Caco-2 (cell line): ENCODE measurements at places on chromosomes 1 and 21.

DNA sequence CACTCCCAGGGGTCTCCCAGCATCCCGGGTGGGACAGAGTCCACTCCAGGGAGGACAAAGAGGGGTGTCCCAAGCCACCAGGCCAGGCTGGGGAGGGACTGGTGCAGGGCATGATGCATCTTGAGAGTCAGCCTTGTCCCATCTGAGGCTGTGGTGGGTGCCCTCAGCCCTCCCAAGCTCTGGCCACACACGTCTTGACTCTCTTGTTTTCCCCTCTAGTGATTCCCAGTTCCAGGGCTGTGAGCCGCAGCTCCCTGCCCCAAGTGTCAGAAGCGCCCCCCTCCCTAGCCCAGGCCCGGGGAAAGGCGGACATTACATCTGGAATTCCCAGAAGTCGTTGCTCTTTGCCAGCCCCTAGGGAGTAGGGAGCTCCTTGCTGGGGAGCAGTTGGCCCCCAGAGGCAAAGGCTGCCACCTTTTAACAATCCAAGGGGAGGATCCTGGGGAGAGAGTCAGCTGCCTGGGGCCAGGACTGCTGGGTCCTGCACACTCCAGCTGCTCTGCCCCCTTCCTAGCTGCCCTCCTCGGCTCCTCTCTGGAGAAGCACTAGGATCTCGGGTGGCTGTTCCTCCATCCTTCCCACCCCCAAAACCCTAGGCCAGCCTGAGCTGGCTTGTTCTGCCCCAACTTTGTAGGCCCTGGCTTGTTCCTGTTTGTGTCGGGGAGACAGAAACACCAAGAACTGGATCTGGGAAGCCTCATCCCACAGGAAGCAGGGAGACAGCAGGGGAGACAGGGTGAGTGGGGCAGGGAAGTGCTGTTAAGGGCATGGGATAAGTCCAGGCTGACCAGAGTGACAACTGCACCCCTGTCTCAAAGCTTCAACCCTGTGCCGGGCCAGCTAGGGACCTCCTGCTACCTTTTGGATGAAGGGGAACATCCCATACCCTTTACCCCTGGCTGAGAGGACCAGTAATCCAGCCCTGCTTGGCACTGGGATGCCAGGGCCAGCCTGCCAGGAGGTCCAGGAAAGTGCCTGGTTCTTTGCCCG lies 3.2 kb upstream of the PTPN7 start:
- DNase-seq = no peak

DNA sequence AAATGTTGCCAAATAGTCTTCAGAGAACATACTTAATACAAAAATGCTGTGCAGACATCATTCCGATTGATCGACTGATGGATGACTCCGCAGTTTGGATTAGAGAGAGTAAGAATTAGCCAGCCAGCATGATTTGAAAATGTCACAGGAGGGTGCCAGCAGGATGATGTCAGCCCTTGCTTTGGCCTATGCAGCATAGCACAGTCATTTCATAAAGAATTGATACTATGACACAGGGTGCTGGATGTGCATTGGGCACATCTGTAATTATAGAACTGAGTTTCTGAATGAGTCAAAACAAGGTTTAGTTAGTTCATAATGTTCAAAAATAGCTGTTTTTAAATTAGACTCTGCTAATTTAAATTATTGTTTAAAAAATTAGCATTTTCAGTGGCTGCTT lies 21.6 kb upstream of the TRAF5 start:
- no peak for DNase-seq

DNA sequence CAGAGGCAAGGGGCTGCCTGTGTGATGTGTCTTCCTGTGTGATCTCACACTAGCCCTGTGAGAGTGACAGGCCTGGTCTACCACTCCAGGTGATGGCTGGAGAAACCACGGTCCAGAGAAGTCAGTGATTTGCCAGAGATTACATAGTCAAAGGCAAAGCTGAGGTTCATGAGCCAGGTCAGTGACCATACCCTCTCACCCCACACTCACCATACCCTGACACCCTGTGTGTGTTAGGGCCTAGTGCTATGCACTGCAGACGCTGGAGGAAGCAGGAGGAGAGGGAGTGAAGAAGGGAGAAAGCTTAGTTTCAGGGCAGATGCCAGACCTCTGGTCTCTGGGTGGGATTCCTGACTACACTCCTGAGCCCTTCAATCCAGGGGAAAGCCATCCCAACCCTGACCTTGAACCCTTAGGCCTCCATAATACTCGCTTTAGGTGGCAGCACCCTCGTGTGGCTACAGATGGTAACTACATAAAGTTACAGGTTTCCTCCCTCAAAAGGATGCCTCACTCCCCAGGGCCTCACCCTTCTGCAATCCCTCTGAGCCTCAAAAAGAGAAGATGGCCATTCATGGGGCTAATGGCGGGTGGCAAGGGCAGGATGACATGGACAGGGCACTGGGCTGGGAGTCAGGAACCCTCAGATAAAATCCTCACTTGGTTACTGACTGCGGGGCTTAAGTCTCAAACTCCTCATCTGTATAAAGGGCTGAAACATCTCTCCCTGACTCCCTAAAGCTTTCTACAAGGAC lies 20.8 kb upstream of the SDC3 start:
- peak; percentile 48 for DNase-seq

DNA sequence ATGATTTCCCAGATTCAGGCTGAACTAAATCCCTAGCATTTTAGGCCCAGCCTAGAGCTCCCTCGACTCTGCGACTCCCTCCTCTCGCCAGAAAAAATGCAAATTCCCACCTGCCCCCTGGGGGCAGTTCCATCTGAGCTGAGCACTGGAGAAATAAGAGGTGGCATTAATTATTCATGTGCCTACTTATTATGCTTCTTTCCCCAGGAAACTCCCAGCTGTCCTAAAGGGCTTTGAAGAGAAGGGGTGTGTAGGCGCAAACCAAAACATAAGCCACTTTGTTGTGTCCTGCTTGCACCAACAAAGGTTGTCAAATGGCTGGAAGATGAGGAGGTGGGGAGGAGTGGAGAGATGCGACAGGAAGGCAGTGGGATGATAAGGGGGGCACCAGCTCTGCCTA lies 41.4 kb upstream of the GOLT1A start:
- no peak for DNase-seq

- no peak for DNase-seq
These were observed 156.5 kb downstream of the PCNX2 start for GRCh38 chr1:233138788-233139585.

- peak; percentile 60 for DNase-seq
These were observed 597.1 kb upstream of the USP24 start for GRCh38 chr1:55812281-55812680.

DNA sequence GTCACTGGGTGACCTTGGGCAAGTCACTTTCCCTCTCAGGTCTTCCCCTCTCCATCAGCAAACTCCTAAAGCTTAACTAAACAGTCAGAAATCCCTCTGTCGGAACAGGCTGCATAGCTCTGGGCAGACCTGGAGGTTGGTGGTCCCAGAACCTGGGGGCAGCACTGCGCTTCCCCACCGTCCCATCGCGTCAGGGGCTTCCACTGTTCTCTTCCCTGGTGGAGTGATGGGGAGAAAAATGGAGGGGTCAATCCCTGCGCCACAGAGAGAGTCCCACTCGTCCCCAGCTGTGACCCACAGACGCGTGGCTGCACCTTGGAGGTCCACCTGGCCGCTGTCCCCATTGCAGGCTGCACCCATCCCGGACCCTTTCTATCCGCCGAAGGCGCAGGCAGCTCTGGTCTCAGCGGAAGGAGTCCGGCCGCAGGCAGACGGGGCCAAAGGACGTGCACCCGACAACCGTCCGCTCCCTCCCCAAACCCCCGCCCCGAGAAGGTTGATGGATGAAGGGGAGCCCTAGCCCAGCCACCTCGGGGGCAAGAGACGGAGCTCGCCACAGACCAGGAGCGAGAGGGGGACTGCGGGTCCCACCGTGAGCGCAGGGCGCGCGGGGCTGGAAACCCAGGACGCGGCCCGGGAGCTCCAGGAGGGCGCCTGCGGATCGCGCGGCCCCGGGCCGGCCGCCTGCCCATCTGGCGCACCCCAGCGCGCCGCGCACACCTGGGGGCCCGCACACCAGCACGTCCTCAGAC lies 588 bp upstream of the WNT3A start:
- DNase-seq = no peak

GRCh38 chr1:55844322-55844721 lies 629.2 kb upstream of the USP24 start:
- DNase-seq = no peak

GRCh38 chr1:224505454-224506093 lies 71.0 kb upstream of the WDR26 start:
- no peak for DNase-seq

- DNase-seq = no peak
These were observed 29.7 kb upstream of the LDLRAP1 start for GRCh38 chr1:25513666-25514065.

DNA sequence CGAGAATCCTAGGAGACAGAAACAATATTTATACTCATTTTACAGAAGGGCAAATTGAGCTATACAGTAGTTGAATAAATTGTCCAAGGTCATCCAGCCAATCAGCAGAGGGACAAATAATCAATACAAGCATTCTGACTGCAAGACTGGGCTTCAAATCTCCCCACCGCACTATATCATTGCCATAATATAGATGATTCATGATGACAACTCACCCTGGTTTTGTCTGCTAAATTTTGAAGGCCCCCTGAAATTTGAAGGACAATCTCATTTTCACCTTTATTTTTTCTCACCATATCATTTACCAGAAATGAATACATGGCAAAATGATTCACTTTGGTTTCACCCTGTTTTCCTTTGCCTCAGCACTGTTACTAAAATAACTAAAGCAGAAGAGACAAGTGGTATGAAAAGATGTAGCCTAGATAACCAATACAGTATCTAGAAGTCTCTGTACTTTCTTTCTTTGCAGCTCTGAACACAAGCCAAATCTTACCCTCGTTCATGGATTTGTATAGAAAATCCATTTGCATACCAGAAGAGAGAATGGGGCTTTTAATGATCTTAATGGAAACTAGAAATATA lies 292.5 kb downstream of the TTLL7 start:
- no peak for DNase-seq
